ENCODE measurements at places on chromosomes 4 and X. TPM values are rescaled to one million over a fixed set of nuclear protein-coding genes. Genes with fewer than 3 reads are reported as not detected.

The AWAT2 gene
- total RNA-seq: not detected

The IL2 gene
- total RNA-seq: 1.1 TPM

The MAGEB10 gene
- not detected for total RNA-seq

The CLTRN gene
- total RNA-seq: 0.22 TPM

The KDR gene
- not detected for total RNA-seq

The CTAG1A gene
- not detected for total RNA-seq

The SPIN4 gene
- total RNA-seq: 1.0 TPM

The ADH7 gene
- not detected for total RNA-seq

DNA sequence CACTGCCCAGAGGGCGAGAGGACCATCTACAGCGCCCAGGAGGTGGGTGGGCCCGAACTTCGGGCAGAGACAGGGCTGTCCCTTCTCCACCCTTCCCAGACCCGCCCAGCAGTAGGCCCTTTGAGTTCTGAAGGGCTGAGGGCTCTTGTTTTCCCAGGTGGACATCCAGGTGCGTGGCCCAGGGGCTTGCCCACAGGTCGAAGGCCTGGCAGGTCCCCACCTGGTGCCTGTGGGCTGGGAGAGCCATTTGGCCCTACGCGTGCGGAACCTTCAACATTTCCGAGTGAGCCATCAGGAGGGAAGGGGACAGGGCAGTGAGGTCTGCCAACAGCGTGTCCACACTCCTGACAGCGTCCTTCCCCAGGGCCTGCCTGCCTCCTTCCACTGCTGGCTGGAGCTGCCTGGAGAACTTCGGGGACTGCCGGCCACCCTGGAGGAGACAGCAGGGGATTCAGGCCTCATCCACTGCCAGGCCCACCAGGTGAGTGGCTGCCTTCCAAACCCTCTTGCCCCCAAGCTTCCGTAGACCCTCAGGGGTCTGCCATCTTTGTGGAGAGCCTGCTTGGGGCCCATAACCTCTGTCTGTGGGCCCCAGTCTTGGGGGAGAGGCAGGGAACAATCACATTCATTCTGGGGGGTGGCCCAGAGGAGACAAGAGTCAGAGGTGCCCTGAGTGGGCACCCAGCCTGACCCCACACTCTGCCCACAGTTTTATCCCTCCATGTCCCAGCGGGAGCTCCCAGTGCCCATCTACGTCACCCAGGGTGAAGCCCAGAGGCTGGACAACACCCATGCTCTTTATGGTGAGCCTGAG lies 6.8 kb downstream of the PLXNB3 start:
- DNase-seq: no peak

DNA sequence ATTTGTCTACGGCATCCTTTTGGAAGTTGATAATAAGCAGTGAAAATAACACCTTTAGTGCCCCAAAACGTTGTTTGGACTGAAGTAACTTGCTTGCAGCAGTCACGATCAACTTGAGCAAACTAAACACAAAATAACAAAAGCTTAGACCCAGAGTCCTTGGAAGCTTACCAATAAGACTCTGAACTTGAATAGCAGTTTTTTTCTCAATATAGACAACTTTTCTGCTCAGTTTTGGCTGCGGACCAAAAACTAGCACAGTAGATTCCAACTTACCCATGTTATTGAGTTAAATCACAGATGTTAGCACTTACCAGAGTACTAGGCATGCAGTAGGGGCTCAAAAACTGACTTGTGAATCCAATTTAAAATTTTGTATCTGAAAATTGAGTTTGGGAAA lies 746.9 kb downstream of the PCDH19 start:
- DNase-seq: no peak

- DNase-seq: no peak
Measured at GRCh38 chr4:157372567-157372966, 152.0 kb downstream of the GRIA2 start.

DNA sequence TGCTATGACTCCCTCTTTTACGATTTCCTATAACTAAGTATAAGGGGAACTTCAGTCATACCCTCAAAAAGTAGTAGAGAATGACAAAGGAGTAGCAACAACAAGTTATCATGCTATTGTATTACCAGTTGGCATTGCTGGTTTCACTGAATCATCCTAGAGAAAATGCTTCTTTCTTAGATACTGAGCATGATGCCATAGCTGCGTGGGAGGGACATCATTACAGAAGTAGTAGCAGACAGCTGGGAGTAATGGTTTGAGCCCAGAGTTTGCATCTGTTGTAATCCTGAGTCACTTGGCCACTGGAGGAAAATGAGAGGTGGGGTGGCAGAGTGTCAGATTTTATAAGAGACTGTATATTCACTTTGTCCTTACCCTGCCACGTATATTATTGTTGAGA lies 38.6 kb downstream of the MTMR1 start:
- DNase-seq: no peak

- no peak for DNase-seq
Measured at GRCh38 chr4:150256225-150256620, 178.0 kb downstream of the DCLK2 start.

- no peak for DNase-seq
Measured at GRCh38 chrX:125003746-125004446, 315.8 kb upstream of the TEX13C start.

DNA sequence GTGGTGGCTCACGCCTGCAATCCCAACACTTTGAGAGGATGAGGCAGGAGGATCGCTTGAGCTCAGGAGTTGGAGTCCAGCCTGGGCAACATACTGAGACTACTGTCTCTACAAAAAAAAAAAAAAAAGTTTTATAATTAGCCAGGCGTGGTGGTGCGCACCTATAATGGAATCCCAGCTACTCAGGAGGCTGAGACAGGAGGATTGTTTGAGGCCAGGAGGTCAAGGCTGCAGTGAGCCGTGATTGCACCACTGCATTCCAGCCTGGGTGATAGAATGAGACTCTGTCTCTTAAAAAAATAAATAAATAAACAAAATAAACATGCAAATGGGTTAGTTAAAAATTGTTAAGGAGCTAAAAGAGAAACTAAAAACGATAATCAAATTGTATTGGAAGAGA lies 7.7 kb downstream of the GLOD5 start:
- no peak for DNase-seq

- no peak for DNase-seq
Measured at GRCh38 chr4:38957261-38957815, 74.9 kb downstream of the TMEM156 start.

GRCh38 chr4:11487139-11487538 lies 58.4 kb upstream of the HS3ST1 start:
- DNase-seq: no peak

GRCh38 chr4:73816814-73817213 lies 19.7 kb upstream of the CXCL6 start:
- no peak for DNase-seq

- no peak for DNase-seq
Measured at GRCh38 chrX:14356401-14356800, 172.9 kb upstream of the GLRA2 start.

- DNase-seq: no peak
Measured at GRCh38 chr4:118398226-118399090, 45.7 kb upstream of the PRSS12 start.

GRCh38 chr4:179292468-179292867 lies 1850.2 kb upstream of the AGA start:
- DNase-seq: no peak

DNA sequence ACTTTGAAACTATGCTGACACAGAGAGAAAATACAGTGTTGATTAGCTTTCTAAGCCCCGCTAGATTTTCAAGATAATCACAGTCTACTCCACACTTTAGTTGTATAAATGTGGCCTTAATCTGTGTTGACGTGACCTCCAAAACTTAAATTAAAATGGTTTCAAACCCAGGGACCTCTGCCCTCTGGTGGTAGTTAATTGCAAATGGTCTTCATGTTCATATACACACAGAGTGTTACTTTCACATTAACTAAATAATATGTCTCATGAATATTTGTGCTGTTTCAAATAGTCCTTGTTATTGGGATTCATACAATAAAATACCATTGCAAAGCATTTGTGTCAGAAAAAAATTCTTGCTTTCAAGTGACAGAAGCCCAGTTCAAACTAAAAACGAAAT lies 64.3 kb downstream of the TASL start:
- DNase-seq: no peak

All from CD8-positive, alpha-beta T cell (primary cell).